ENCODE measurements at places on chromosomes 1 and 21.

DNA sequence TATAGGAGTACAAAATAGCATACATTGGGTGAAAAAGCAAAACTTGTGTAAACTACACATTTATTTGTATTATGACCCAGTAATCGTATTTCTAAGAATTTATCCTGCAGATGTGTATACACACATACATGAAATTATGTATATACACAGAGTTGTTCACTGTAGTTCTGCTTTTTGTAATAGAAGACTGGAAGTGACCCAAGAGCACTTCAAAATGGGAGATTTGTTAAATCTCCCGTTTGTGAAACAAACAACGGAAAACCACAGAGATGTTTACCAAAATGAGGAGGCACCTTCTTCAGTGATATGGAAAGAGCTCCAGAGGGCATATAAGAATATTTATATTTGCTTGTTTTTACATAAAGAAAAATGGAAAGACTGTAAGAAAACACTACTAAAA lies 18.0 kb upstream of the MNDA start:
- DNase-seq: no peak

- peak; percentile 17 for DNase-seq
Observed at GRCh38 chr1:58515794-58516401, 30.6 kb downstream of the OMA1 start.

GRCh38 chr1:168223681-168224540 lies 1.9 kb upstream of the SFT2D2 start:
- DNase-seq: no peak

DNA sequence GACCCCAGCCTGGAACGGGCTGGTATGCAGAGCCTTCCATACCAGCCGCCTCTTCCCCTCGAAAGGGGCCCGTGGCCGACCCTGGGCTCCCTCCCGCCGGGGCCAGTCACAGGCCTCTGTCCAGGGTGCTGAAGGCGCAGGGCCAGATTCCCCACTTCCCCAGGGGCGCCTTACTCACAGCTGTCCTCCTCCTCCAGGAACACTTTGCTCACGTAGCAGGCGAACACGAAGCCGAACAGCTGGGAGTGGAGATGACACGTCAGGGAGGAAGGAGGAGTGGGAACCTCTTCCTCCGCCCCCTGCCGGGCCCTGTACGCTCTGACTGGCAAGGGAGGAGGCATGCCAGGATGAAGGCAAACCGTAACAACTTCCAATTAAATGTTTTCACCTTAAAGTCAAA lies 57.3 kb downstream of the NKAIN1 start:
- DNase-seq: peak; percentile 65

- DNase-seq: no peak
Observed at GRCh38 chr1:115262886-115263285, 75.2 kb downstream of the NGF start.

DNA sequence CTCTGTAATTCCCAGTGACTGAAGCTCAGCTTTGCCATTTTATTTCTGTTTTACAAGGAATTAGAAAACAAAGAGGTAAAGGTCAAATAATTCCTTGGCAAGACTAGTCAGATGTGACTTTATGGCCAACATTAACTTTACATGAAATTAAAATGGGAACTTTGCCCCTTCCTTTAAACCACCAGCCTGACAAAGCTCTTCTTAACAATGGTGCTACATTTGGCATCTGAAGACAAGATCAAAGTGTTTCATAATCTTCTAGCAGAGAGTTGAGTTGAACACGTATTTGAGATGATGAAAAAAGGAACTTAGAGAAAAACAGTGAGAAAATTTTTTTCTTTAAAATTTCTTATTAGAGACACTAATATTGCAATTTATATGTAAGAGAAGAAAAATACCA lies 193.8 kb downstream of the AK5 start:
- DNase-seq: no peak

DNA sequence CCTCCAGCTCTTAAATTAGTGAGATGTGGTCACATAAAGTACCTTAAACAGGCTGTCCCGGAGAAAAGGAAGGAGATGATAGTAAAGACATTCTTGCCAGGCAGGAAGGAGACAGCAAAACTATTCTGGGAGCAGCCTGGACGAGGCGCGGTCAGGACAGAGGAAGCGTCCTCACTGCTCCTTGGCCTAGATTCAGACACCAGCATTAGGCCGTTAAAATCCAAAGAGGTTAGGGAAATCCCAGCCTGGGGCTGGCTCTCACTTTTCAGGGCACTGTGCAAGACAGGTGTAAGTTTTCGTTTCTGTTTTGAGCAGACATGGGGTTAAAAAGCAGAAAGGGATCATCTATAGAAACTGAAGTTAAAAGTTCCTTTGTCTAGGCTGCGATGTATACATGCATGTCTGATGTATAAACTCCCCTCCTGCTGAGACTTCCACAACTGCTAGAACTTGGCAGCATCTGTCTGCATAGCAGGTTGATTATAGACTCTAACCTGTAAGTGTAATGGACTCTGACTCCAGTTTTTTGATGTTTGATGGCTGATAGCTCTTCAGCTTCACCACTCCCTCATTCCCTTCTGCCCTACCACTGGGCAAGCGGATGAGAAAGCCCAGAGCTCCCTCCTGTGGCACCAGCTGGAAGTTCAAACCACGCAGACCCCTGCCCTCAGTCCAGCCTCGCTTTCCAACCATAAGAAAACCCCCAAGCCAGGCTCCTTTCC lies 21.5 kb downstream of the STPG1 start:
- DNase-seq: no peak

DNA sequence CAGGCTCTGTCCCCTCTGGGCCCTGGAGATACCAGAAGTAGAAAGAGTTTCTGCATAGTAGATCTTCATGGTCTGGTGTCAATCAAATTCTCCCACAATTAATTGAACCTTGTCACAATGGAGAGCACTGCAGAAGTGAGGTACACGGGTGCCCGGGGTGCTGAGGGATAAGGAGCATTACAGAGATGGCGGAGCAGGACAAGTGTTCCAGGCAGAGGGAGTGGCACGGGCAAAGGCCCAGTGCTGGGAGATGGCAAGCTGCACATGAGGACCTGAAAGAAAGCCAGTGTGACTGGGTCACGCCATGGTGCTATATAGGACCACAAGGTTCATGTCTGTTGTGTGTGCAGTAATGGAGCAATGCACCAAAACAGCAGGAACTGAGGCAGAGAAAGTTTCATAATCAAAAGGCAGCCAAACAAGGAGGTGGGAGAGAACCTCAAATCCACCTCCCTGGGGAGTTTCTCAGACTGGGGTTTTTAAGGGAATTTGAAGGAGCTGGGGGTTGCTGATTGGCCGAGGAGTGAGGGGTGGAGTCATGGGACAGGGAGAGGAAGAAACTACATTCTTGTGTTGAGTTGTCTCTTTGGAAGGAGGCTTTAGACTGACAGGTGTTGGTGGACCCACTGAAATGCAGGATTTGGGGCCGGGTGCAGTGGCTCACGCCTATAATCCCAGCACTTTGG lies 27.7 kb downstream of the ACOT11 start:
- DNase-seq: no peak

DNA sequence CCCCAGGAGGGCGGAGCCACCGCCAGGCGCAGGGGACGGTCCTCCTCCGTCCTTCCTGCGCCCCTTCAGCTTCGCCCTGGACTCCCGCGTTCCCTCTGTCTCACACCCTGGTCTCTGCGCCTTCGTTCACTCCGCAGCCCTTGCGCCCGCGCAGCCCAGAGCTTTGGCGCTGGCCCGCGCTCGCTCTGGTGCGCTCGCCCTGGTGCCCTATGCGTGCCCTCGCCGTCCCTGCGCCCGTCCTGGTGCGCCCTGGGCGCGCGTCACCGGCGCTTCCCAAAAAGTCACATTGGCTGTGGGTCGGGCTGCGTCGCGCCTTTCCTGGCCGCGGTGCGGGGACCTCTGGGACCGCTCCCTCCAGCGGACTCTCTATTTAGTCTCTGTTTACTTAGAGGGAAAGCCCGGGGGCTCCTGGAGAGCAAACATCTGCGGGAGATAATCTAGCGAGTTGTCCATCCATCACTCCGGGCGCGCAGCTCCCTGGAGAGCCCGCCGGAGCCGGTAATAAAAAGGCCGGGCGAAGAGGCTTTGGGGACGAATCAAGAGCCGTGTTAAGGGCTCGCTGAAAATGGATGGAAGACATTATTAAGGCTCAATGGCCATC lies 178.6 kb downstream of the PRDM16 start:
- DNase-seq: no peak

DNA sequence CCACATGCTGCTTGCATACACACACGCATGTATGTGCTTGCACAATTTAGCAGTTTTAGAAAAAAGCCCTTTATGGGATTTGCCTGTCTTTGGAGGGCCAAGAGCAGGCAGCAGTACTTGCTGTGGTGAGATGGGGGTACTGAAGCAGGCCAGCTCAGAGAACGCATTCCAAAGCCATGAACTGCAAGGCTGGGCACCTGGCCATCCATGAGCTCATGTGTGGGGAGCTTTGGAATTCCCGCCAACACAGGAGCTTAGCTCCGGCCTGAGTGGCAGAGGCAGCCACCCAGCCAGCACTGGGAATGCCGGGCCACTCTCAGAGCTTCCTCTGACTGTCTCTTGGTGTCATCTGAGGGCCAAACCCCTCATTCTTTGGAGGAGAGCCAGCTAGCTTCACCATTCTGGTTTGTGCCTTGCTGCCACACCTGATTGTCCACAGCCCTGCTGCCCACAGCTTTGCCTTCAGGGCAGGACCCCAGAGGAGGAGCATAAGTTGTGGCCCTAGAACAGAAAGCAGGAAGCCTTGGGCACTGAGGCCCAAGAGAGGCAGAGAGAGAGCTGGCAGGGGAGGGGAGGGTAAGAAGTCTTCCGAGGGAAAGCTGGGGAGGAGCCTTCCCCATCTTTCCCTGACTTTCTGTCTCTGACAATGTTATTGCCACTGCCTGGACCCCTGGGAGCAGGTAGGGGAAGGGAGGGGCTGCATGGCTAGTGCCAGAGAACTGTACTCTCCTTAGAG lies 92.1 kb upstream of the POU3F1 start:
- DNase-seq: peak; percentile 81

DNA sequence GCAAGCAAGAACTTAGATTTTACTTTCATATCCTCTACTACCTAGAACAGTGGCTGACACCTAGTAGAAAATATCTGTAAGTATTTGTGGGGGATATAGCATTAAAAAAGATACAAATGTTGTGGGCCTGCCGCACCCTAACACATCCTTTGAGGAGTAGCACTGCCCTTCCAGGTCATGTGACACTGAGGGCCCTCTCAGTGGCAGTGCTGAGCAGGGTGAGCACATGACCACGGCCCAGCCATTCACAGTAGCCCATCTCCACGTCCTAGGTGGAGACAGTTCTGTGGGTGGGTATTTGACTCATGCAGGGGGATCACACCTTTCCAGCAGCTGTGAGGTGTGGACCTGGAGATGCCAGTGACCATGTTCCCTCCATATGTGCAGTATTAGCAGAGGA lies 108.9 kb downstream of the OMA1 start:
- no peak for DNase-seq

- no peak for DNase-seq
Observed at GRCh38 chr1:21645550-21645949, 23.6 kb downstream of the RAP1GAP start.

DNA sequence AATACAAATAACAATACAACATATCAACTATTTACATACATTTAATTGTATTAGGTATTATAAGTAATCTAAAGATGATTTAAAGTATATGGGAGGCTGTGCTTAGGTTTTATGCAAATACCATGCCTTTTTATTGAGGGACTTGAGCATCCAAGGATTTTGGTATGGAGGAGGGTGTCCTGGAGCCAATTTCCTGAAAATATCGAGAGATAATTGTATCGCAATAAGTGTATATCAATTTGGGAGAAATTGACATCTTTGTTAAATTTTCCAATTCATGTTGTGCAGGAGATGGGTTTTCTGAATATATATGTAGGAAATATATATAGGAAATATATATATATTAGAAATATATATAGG lies 63.5 kb downstream of the ATP1A1 start:
- DNase-seq: no peak

- no peak for DNase-seq
Observed at GRCh38 chr1:168340781-168341482, 60.3 kb downstream of the TBX19 start.

GRCh38 chr21:33053951-33054350 lies 16.0 kb upstream of the OLIG1 start:
- no peak for DNase-seq

GRCh38 chr21:36615274-36615964 lies 83.5 kb upstream of the SIM2 start:
- DNase-seq: no peak

GRCh38 chr1:98989556-98989907 lies 15.1 kb downstream of the PLPPR5 start:
- no peak for DNase-seq

DNA sequence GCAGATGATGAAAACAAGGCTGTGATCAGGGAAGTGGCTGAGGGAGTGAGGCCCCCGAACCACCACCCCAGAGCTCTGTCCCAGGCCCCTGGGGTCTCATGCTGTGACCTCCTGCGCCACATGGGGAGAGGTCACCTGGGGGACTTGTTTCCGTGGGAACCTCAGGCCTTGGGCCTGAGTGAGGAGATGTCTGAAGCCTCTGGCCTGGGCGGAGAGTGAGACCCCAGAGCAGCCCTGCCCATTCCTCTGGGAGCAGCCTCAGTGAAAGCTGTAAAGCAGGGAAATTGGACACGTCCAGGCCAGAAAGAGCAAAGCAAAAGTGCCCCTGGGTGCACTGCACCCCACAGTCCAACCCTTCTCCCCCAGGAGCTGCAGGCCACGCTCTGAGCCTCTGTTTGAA lies 16.5 kb upstream of the NPHP4 start:
- DNase-seq: no peak

- no peak for DNase-seq
Observed at GRCh38 chr1:212514056-212514614, 81.4 kb downstream of the NENF start.

- no peak for DNase-seq
Observed at GRCh38 chr1:246549665-246550064, 16.4 kb downstream of the TFB2M start.

DNA sequence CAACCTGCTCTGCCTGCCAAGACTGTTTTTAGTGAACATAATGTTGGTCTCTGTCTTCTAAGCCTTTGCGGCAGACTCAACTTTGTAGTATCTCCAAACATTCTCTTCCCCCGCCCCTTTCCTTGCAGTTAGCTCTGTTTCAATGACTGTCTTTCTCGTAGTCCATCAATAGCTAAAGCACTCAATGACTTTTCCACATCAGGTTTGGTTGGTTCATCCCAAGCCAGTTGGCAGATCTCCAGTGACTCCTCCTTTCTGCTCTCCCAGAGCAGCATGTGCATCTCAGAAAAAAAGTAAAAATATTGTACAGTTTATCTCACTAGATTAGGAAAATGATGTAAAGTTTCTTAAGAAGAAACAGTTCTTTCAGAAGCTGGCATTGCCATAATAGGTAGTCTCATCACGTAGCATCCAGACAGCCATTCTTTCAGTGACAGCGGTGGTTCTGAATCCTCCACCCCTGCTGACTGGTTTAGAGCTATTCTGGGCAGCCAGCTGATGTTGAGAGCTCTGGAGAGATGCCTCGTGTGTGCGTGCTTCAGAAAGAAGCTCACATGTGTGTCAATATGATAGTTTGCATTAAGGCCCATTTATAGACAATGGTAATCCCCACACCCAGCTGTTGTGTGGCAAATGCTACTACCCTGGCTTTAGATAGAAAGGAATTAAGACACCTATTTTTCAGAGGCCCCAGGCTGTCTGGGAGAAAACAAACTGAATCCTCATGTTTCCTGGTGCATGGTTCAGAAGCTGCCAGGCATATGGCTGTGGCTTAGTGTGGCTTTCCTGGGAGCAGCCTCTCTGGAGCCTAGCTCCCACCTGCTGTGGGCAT lies 53.2 kb downstream of the CNN3 start:
- no peak for DNase-seq

- DNase-seq: peak; percentile 6
Observed at GRCh38 chr1:106831511-106831910, 225.0 kb upstream of the PRMT6 start.
